ENCODE measurements at places on chromosomes 7 and 10.

DNA sequence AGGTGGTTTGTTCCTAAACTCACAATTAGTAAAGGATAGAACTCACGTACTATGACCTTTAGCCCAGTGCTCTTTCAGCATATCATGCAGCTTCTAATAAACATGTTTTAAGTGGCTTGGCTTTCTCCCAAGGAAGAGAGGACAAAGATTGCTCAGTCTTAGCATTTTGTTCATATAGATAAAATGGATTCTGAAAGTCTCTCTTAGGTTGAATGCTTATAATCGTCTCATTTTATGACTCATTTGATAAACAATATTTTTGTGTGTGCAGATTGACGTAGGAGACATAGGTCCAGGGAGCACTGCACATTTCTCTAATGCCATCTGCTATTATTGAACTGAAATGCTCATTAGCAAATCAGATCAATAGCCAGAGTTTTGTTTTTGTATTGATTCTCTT is 44.8 kb downstream of the GNAT3 start:
- no peak for DNase-seq

DNA sequence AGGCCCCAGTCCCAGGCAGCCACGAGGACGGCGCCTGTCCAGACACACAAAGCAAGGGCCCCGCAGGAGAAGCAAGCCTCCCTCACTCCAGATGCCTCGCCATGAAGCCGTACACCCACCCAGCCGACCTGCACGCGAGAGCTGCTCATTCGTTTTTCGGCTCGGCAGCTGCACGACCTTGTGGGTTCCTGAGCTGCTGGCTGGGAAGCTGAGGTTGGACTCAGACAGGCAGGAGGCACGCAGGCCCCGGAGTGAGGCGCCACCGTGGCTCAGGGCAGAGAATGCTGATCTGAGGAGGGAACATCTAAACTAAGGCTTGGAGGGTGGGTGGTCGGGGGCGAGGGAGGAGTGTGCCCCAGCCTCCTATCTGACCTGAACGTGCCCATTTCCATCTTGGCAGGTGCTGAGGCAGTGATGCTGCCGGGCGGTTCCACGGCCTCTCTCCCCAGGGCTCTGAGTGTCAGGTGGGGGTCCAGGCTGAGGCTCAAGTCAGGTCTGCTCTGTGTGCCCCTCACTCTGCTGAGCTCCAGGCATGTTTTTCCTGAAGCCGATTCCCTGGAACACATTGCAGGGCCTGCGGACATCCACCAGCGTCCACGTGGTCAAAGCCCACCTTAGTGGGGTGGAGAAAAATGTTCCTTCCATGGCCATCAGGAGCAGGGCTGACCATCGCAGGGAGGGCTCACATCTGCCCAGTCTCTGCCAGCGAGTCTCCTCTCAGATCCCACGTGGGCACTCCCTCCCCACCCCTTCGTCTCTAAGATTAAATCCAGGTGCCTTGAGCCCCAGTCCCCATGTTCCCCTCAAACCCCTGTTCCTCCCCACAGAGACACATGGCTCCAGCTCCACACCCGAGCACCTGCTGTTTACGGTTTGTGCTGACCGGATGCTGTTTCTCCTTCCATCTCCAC is 28.1 kb upstream of the FAM20C start:
- no peak for DNase-seq

- no peak for DNase-seq
These were observed 22.2 kb upstream of the PARP12 start for GRCh38 chr7:140084972-140085371.

DNA sequence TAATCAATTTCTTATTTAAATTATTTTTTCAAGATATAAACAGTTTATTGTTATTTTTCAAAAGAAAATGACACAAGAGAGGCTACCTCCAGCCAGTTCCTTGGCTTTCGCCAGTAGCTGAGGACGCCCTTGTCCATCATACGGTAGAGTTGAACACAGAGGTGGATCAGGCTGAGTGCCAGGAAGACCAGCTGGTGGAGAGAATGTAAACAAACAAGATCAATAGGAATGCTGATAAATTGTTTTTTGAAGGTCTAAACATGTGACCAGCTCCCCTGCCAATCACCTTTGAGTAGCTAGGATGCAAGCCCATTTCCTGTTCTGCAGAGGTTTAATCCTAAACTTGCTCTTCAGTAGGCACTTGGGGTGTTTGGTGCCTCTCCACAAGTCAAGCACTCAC is 138.9 kb downstream of the PKD1L1 start:
- DNase-seq: no peak

DNA sequence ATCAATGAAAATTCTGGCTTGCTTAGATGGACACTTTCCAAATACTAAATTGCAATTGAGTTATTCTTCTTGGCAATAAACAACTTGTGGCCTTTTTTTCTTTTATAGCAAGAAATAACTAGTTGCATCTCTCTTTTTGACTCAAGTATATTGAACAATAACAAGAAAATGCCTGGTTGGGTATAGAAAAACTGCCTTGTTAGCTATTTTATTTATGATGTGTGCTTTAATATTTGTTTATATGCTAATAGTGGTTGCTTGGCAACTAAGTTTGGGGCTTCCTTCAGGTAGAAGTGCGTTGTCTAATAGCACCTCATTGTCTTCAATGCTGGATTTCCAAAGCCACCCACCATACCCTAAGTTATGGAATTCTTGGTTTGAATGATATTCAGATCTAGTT is 30.1 kb upstream of the PPP1R3C start:
- no peak for DNase-seq

- no peak for DNase-seq
These were observed 165.0 kb upstream of the ASAH2 start for GRCh38 chr10:50416181-50416824.

- no peak for DNase-seq
These were observed 169.3 kb downstream of the CHN2 start for GRCh38 chr7:29363636-29364425.

GRCh38 chr10:944034-944831 is 12.7 kb upstream of the LARP4B start:
- no peak for DNase-seq

GRCh38 chr10:91214911-91215310 is 5.6 kb upstream of the PCGF5 start:
- no peak for DNase-seq

Measured in cortex of kidney (tissue), 1 donor.